ENCODE measurements at places on chromosomes 4 and X.

DNA sequence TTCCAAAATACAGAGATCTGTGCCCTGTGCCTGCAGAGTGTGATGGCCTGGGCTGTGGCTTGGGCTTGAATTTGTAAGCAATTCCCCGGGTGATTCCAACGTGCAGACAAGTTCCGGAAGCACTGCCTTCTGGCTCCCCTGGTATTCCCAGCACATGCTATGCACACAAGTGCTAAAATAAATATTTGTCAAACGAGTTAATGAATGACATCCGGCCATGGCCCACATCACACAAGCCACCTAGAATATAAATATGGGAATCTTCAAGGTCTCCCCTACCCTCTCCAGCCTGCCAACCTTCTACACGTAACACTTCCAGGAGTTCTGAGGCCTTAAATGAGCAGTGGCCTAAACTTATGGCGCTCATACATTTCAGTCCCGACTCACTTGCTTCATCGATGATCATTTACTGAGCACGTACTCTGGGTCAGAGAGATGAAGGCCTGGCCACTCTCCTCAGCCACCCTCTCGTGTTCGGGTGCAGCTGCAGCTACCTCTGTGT is 21.3 kb downstream of the DCTD start:
- DNase-seq = no peak

- DNase-seq = no peak
Measured at GRCh38 chr4:41429280-41429669, 108.7 kb upstream of the LIMCH1 start.

DNA sequence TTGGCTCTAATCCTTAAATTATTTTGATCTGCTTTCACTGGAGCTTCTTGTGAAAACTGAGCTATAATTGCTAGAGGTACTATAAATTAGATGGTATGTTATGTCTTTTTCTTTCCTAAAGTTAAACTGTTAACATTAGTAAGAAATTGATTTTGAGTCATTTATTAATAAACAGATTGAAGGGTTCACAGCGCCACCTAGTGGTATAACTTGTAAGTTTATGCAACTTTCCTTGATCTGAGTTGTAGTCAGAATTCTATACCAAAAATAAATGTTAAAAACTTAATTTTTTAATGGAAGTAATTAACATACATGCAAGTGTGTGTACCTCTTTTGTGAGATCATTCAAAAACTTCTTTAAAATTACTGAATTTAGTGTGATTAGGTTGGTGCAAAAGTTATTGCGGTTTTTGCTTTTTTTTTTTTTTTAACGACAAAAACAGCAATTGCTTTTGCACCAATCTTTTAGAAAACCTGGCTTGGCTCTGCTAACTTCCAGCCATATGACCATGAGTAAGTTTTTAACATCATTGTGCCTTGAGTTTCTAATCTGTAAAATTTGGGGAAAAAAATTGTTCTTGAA is 151.5 kb downstream of the CENPC start:
- peak; percentile 20 for DNase-seq

- DNase-seq = no peak
Measured at GRCh38 chrX:9953396-9953795, 13.8 kb upstream of the CLDN34 start.

DNA sequence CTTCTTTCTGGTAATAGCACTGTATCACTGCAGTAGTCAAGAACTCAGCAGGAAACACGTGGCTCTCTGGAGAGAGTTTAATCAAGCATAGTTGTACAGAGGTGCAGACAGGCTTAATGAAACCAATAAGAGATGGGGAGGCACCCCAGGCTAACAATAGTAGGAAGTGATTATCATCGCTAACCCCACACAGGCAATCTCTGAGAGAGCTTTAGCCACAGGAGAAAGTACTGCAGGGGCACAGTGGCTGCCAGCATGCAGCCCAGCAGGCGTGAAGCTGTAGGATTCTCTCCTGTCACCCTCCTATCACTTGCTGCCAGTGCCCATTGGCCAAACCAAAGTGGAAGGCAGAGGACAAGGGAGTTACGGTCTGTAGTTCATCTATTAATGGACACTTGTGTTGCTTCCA is 450.0 kb upstream of the RASGEF1B start:
- DNase-seq = no peak

GRCh38 chrX:23764188-23764984 is 18.6 kb upstream of the SAT1 start:
- no peak for DNase-seq

- peak; percentile 55 for DNase-seq
Measured at GRCh38 chr4:183658362-183659028, 490 bp downstream of the RWDD4 start.

- DNase-seq = no peak
Measured at GRCh38 chrX:1591863-1592469, 562 bp downstream of the AKAP17A start.

- DNase-seq = no peak
Measured at GRCh38 chr4:20318909-20319277, 67.2 kb downstream of the SLIT2 start.

GRCh38 chr4:19945979-19946380 is 305.7 kb upstream of the SLIT2 start:
- DNase-seq = peak; percentile 15

- DNase-seq = no peak
Measured at GRCh38 chr4:141870152-141870551, 233.8 kb downstream of the IL15 start.

DNA sequence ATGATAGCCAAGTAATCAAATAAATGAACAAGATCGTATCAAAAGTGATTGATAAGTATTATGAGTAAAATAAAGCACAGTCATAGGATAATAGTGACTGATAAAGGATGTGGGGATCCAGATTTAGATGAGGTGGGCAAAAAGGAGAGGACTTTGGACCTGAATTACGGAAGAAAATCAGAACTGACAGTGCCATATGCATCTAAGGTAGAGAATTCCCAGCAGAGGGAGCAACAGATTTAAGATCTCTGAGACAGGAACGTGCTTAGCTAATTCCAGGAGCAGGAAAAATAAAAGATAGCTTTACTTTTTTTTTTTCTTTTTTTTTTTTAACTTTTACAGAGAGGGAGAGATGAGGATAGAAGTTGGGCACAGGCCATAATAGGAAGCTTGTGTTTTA is 189.9 kb downstream of the NWD2 start:
- no peak for DNase-seq

GRCh38 chrX:53435997-53436396 is 1.8 kb upstream of the HSD17B10 start:
- DNase-seq = peak; percentile 78

GRCh38 chr4:72900952-72901351 is 168.6 kb downstream of the COX18 start:
- no peak for DNase-seq

DNA sequence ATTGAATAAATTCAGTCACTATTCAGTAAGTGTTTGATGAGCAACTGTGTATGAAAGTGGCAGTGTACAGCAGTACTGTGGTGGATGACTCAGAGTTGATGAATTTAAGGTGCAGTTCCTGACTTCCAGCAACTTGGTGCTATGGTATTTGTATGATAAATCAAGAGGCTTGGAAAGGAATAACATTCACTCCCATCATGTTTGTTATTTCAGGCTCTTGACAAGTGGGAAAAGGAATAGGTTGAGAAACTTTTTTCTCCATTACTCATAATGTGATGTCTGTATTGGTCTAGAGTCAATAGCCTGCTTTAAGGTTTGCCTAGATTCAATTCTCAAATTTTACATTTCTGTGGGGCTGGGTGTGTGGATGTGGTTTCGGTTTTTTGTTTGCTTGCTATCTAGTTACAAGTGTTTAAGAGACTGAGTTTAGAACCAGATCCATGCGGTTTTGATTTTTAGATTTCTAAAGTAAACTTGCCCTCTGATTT is 35.1 kb upstream of the CYP2U1 start:
- DNase-seq = peak; percentile 65

GRCh38 chr4:72374159-72374558 is 194.9 kb downstream of the ADAMTS3 start:
- no peak for DNase-seq

DNA sequence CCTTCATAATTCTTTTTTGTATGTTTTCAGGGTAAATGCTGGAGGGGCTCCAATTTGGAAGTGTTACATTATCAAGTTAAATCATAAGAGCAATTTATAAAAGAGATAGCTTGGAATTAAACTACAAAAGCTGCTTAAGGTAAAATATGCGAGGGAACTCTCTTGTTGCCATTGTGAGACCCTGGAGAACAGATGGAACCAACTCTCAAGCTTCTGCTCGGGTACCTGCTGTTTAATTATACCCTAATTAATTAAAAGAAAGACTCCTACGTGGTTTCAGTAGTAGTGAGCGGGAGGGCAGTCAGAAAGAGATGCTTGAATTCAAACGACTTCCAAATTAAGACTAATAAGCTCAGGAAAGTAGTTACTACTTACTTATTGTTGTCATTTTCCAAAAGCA is 313.1 kb upstream of the TACR3 start:
- DNase-seq = no peak

GRCh38 chr4:27178061-27178460 is 317.4 kb downstream of the STIM2 start:
- no peak for DNase-seq

GRCh38 chrX:53357799-53358530 is 64.5 kb downstream of the SMC1A start:
- DNase-seq = peak; percentile 24

- peak; percentile 11 for DNase-seq
Measured at GRCh38 chr4:19402581-19403065, 849.1 kb upstream of the SLIT2 start.

- no peak for DNase-seq
Measured at GRCh38 chr4:74471264-74471663, 26.3 kb downstream of the AREG start.

Measured in AG08396 (cell line).